ENCODE measurements at places on chromosomes 7 and 10.

- no peak for DNase-seq
These were observed 12.9 kb upstream of the ITGB1 start for GRCh38 chr10:32970910-32971309.

DNA sequence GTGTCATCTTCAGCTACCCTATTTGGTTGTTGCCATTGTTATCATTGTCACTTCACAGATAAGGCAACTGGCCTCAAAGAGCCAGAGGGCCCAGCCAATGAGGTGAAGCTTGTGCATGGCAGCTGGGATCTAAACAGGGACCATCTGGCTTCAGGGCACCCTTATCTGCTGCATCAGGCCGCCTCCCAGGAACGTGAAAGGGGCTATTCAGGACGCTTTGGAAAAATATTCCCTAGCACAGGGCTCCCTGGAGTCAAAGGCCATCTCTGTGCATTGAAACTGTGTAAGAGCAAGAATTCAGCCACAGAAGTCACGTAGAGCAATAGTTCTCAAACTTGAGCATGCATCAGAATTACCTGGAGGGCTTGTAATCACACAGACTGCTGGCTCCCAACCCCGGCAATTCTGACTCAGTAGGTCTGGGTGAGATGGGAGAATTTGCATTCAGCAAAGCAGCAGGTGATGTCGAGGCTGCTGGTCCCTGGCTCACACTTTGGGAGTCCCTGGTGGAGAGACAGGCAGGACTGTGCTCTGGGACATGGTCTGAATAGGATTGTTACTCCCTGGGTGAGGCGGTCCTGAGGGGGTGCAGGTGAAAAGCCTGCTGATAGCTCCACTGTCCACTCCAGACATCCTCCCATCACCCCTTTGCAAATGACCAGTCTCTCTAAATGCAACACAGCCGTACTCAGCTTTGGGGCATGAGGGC lies 21.5 kb upstream of the PLEKHA1 start:
- DNase-seq: no peak

DNA sequence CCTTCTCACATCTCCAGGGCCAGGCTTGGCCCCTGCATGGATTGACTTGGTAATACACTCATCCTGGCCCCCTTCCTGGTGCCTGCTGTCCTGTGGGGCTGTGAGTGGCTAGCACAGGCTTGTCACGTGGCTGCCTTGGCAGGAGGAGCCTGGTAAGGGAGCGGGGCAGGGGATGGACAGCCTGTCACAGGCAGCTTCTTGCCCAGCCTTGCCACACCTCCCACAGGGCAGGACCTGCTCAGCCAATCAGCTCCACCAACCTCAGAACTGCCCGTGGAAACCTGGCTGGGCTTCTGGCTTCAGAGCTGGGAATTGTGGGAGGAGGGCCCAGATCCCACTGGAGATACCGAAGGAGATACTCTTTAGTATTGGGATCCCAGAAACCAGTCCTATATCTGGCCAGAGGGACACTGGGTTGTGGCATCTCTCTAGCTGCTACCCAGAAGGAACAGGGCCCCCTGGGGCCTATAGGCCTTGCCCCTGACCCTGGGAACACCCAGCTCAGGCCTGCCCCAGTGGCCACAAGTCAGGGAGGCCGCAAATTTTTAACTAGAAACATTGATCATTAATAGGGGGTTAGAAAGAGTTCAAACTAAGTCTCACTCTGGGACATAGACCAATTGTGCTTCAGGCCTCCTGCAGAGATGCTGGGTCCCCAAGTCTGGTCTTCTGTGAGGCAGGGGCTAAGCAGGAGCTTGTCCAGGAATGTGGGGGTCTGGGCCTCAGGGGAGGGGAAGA lies at the start of gene HOGA1:
Gene HOGA1 (plus strand): TSS at position 330 of the 738 bp plus-strand sequence. CDS start 315 bp downstream, at position 645.
- DNase-seq: no peak

GRCh38 chr10:75462865-75463264 lies 31.4 kb downstream of the LRMDA start:
- no peak for DNase-seq

DNA sequence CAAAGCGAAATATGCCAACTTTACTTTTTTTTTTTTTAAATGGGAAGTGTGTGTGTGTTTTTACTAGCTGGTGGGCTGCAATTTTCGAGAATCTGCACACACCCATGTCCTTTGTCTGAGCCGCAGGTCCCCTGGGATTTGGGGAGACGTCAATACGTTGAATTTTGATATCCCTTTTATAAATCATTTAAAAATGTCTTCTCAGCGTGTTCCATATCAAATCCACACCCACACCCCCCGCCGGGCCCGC lies 404 bp upstream of the FMC1 start:
- no peak for DNase-seq

GRCh38 chr10:23079700-23080099 lies 15.7 kb upstream of the MSRB2 start:
- no peak for DNase-seq

DNA sequence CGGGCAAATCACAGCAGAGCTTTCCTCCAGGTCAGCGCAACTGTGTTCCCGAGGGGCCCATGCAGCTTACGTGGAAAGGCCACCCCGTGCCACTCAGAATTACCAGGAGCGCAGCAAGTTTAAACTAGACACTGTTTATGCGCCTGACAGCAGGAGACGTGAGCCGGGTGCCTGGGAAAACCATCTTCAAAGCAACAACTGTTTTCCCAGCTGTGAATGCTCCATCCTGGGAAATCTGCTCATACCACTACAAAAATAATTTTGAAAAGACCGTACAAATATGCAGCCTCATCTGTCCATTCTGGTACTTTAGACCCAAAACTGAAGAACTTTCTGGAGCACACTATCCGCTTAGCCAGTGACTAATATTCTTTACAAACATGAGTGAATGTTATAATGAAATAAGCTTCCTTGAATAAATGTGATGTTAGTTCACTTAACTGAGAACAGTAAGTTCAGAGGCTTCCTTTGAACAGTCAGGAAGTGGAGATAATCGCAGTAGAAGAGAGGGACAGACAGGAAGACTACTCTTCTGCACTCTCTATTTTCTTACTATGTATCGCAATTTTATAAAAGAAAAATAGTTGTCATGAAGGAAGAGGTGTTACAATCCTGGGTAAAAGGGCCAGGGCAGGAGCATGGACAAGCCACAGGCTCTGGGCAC lies 16.7 kb downstream of the GPER1 start:
- DNase-seq: no peak

DNA sequence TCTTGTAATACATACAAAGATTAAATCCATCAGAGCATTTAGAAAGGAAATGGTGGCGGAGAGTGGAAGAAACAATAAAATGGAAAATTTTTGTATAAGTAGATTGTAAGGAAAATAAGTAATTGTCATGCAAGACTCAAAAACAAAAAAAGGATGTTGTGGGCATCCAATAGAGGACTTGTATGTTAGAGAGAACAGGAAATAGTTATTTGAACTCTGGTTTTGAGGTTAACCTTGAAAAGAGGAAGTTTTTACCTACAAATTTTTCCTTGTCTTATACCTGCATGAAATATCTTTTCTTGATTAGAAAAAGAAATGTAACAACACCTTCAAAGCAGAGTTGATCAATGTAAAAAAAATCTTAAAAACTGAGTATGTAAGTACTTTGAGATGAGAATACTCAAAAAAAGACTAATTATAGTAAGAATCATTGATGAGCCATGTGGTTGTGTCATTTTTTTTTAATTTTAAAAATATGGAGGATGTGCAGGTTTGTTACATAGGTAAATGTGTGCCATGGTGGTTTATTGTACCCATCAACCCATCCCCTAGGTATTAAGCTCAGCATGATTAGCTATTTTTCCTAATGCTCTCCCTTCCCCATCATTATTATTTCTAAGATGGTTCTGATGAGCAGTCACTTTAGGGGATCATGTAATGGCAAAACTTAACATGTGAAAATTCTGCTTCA lies 11.9 kb downstream of the TMEM106B start:
- no peak for DNase-seq

GRCh38 chr10:88065383-88066049 lies 202.1 kb downstream of the PTEN start:
- no peak for DNase-seq

DNA sequence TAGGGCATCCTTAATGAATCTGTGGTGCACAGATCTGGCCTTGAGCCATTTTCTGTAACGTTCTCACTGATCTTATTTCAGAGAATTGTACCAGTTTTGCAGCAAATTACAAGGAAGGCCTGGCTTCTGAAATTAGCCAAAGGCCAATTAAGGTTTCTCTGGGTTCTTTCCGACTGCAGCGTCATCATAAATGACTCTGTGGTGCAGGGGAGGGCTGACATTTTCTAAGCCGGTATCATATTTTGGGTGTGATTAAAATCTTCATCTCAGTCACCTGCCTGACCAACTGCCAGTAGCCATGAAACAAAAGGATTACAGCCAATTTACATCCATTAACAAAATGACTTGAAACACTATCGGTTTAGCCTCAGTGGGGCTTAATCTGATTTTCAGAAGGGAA lies 363.7 kb downstream of the ADRA2A start:
- DNase-seq: no peak

GRCh38 chr7:27143023-27143949 lies at the start of gene HOXA5:
HOXA5 (minus strand) TSS chr7:27143681; CDS start chr7:27143607, 74 bp downstream.
- DNase-seq: no peak

DNA sequence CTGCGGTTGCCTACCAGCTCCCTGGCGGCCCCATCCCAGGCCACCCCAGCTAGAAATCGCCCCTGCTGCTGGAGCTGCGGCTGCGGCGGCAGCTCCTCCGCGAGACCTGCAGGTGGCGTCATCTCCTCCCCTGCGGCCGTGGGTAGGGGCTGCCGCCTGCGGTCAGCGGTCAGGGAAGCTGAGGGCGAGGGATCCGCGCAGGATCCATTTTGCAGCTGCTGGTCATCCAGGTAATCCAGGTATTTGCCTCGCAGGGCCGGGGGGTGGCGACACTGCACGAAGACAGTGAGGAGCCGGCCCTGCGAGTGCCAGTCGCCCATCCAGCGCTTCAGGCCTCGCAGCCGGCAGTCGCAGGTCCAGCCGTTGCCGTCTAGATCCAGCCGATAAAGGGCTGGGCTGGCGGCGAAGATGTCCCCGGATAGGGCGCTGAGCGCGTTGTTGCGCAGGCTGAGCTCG lies 1.5 kb downstream of the TRIL start:
- no peak for DNase-seq

- no peak for DNase-seq
These were observed 311.0 kb downstream of the PTEN start for GRCh38 chr10:88174391-88174790.

- DNase-seq: no peak
These were observed 172.4 kb upstream of the NFE2L3 start for GRCh38 chr7:25979605-25980004.

DNA sequence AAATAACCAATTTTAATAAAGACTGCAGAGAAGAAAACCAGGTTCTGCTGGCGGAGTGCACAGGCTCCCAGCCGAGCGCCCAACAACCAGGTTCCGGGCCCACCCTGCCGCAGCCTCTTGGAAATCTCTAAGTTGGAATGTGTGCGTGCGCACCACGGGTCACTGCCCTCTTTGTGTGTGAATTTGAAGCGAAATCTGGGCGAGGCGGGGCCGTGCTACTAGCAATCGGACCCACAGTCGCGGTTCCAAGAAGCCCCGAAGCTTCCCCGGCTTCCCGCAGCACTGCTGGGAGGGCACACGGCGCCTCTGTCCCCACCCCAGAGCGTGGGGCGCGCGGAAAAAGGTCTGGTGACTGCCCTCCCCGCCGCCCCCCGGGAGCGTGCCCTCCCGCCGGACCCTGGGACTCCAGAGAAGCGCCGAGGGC lies 666 bp upstream of the MAP3K8 start:
- DNase-seq: peak; percentile 14

DNA sequence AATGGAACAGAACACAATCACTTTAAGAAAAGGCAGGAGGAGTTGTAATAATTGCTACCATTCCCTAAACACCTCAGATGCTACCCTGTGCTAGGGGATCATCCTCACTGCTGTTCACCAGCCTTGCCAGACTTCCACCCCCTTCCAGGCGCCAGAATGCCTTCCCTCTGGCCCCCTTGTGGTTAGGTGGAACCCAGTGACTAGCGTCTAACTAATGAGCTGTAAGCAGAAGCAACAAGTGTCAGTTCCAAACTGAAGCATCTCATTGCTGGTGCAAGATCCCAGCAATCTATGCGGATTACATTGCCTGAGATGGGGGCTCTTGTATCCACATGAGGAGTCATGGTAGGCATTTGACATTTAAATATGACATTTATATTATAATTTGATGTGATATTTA lies 86.6 kb downstream of the FRMD4A start:
- DNase-seq: no peak

DNA sequence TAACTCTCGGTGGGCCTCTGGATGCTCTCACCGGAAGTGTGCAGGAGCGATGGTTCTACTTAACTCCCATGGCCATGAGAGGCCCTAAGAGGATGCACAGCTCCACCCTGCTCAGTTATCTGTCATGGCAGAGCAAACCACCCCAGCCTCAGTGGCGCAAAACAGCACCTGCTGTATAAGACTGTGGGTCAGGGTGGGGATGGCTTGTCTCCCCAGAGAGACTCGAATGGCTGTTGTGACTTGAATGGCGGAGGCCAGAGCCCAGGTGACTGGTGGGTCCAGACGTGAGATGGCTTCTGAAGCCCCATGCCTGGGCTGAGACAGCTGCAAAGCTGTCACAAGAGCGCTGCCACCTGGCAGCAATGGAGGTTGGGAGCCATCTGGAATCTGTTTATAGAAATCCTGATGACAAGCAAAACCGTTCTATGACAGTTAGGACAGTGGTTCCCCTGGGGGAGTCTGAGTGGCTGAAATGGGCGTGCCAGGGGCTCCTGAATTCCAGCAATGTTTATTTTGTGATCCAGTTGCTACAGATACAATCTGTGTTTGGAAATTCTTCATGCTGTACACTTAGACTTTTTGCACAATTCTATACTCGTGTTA lies 490.5 kb downstream of the TCERG1L start:
- DNase-seq: peak; percentile 18

DNA sequence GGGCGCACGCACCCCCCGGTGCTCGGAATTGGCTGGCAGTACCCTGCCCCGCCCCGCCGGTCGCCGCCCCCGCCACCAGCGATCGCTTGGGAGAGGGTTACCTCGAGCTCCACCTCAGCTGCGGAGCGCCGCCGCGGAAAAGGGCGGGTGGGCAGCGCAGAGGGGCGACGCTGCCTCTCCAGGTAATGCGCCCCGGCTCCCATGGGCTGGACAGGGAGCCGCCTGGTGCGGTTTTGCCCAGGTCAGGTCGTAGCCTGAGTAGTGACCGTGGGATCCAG lies 1.3 kb downstream of the PFKFB3 start:
- DNase-seq: peak; percentile 42

- peak; percentile 98 for DNase-seq
These were observed at the start of gene TBL2 for GRCh38 chr7:73578342-73579128. TBL2 (minus strand) TSS chr7:73578579; CDS start chr7:73578549, 30 bp downstream.

GRCh38 chr10:23630376-23630775 lies 191.5 kb downstream of the OTUD1 start:
- no peak for DNase-seq

DNA sequence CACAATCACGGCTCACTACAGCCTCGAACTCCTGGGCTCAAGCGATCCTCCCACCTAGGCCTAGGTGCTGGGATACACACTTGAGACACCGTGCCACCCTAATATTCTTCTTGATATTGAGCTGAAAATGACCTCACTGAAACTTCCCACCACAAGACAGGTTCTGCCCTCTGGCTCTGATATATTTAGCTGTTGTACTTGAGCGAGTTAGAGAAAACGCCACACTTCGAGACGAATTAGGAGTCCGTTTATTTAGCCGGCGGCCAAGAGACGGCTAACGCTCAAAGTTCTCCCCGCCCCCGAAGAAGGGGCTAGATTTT lies 17.9 kb downstream of the ZC3HAV1 start:
- DNase-seq: no peak
